GM03348 (cell line): ENCODE measurements at places on chromosomes 12 and 14.
A peak's percentile ranks its signal among the peaks of the same experiment; 100 is the strongest.

GRCh38 chr12:4433745-4434058 is 11.9 kb downstream of the FGF6 start:
- no peak for DNase-seq

DNA sequence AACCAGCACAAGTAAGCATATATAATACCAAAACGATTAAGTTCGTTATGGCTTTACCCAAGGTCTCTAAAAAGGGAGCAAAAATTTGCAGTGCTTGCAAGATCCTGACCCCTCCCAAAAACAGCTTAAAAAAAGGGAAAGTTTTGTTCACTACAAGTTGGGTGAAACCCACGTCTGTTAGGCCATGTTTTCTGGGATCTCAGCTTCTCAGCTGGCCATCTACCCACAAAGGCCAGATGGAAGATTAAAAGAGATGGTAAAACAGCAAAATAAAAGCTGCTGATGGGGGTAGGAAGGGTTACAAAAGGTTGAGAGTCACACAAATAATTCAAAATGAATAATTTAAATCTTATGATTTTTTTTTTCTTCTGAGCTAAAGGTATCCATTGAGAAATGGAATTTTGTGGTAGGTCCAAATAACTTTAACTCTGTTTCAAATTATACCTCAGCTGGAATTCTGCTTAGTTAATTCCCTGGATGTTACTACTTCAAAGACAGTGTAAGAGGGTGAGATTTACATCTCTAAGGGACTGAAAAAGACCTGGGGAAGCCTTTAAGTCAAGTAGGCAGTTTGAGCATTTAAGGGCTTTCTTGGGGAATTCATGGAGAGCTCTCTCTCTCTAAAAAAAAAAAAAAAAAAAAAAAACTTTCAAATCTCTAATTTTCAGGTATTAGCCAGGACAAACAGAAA is 185.6 kb upstream of the NAV3 start:
- no peak for DNase-seq

DNA sequence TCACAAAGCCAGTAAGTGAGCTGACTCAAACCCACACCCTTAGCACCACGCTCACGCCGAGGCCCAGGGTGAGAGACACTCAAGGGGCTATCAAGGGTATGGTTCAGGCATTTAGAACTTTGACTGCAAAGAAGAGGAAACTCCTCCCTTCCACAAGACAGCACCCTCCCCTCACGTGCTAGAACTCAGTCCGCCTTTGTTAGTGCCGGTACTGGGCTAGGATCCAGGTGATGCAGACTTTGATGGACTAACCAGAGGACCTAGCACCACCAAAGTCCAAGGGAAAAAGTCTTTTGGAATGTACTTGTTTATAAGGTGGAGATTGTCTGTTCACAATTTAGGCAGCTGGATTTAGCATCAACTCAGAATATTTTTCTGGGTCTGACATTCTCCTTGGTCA is 33.7 kb downstream of the VWF start:
- no peak for DNase-seq

- DNase-seq: peak; percentile 21
Observed at GRCh38 chr12:68264857-68265256, 11.5 kb upstream of the IL22 start.

DNA sequence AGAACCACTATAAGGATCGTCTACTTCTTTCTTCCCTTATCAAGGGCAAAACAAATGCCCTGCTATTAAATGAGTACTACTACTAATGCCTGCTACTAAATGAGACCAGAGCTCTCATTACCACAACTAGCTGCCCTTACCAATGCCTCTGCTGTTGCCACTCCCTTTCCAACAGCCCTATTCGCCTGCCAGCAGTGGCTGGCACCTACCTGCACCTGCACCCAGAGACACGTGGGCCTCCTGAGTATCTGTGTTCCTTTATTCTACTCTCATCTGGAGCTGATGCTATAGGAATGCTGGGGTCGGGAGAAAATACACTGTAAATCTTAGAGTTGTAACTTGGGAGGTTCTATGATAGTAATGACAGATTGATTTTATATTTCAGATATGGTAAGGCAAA is 174.7 kb downstream of the SLC2A13 start:
- no peak for DNase-seq

DNA sequence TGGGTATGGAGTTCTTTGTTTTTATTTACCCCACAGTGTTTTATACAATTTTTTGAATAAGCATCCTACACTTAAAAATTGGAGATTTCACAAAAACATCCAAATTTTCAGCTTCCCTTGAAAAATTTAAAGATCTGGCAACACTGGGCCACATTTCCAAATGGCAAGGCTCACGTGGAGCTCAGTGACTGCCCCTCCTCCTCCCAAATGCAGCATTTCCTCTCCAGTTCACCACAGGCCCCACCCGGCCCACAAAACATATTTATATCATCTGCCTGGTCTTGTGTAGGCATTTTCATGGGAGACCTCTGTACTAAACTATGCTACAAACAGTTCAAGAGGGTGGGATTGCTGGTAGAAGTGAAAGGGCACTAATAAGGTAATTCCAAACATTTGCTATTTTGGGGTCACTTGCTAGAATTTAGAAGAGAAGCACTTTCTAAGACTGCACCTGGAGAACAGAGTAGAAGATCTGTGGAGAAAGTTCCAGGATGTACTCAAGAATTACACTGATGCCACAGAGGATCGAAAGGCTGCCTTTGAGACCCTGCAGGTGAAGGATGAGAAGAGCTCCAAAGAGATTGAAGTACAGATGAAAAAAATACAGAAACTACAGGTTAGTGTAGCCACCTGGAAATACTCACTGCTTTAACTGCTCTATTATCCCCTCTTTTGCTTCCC is 7.3 kb downstream of the FKBP11 start:
- peak; percentile 50 for DNase-seq

DNA sequence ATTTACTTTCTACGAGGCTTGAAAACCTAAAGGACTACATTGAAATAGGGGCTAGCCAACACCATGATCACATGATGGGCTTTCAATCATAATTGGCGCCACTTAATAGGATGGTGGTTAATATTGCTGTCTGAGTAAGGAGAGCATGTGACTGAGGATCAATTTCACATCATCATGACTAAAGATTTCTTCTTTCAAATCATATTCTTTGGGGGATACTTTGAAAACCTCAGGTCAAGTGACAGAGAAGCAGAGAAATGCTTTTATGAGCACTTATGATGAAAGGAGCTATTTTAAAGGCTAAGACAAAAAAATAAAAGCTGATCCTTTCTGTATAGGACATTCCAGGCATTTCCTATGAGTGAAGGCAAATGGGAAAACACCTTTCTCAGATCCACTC is 42.9 kb upstream of the KRAS start:
- DNase-seq: no peak
